Non-pigmented ciliary epithelial cell (primary cell): ENCODE measurements at places on chromosomes 7 and 10.

GRCh38 chr7:81383846-81384245, 386.0 kb downstream of the HGF start:
- DNase-seq: peak; percentile 4

DNA sequence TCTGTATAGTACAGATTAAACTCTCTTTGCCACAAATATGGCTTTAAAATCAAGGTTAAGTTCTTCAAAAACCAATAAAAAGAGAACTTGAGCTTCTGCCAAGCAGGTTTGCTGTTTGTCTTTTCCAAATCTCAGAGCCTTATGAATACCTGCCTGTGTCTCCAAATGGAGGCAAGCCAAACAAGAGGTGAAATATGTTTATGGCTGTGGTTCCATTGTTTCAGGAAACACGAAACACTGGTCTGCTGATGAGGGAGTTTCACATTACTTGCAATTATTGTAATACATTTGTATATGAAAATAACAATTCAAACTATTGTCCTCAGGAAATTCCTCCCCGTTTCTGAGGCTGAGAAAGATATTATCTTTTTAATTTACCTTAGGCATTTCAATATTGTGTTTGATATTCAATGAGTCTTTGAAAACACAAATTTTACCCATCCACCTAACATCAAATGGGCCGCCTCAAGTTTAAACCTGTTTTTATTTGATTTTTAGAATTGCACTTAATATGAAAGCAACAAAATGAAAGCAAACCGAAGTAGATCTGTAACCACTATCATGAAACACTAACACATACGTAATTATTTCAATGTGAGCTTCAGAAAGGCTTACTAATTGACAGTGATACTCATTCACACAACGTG, 359.3 kb downstream of the HGF start:
- DNase-seq: no peak

GRCh38 chr7:70712942-70713341, 419.0 kb upstream of the GALNT17 start:
- no peak for DNase-seq

- no peak for DNase-seq
These were observed 56.3 kb upstream of the NCAPG2 start for GRCh38 chr7:158760936-158761335.

GRCh38 chr7:156005202-156005691, 193.0 kb upstream of the SHH start:
- DNase-seq: no peak

- DNase-seq: no peak
These were observed 40.1 kb upstream of the RET start for GRCh38 chr10:43036481-43037428.

DNA sequence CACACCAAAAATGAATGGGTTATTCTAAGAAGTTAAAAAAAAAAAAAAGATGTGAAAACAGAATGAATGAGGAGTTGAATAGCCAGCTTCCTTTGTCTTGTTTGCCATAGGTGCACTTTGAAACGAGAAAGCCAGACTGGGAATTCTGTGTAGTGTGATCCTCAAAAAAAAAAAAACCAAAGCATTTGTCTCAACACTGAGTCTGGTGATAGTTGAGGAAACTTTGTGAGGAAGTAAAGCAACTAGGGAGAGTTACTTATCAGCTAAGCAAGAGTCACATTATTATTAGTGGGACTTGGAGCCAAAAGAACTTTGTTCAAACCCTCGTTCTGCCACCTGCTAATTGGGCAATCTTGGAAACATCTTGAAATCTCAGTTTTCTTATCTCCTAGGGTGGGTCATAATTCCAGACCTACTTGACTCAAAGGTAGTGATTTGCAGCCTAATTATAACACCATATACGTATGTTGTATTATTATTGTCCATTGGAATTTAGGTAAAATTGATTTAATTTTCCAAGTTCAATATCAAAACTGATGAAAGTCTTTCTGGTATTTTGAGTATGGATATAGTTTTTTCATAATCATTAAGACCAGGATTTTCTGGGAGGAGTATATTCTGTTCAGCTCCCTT, 99.8 kb upstream of the GJD4 start:
- DNase-seq: no peak

DNA sequence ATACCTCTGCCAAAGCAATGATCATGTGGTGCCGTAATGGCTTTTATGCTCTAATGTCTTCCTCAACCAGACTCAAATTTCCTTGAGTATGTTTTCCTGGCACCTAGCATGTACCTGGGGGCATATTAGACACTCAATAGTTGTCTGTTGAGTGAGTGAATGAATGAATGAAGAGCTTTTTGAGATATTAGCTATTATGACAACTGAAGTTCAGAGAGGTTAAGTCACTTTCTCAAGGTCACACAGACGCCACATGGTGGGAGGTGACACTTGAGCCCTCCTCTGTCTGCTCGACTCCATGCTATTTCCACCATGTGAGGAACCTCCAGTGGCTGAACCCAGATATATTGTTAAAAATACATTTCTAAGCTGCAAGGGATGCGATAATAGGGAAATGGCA, 132.1 kb downstream of the PRPF18 start:
- no peak for DNase-seq
